ENCODE measurements at places on chromosomes 3 and 15.

- H3K27ac ChIP-seq = no peak overlapping the region
- peaks cover 6% of the 10 kb centered on the region for H3K36me3 ChIP-seq
- DNase-seq = no peak
- no peaks in the 10 kb centered on the region for H3K27me3 ChIP-seq
- H3K4me3 ChIP-seq = no peak overlapping the region
- H3K4me1 ChIP-seq = no peaks in the 10 kb centered on the region
Measured at GRCh38 chr15:67161881-67162280, 92.6 kb downstream of the AAGAB start.

DNA sequence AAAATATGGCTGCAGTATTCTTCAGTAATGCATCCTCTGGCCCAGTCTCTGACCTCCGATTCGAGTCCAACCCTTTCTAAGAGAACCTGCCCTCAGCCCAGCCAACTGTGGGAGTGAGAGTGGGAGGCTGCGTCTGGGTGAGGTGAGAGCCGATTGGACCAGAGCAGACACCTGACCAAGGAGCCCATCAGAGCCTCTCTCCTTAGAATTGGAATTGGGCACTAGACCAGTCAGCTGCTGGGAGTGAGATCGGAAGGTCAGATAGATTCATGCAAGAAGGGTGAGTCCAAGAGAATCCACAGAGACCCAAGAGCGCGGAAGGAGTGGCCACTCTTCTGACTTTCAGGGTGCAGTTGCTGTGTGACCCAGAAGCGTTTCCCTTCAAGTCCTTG, 10.2 kb downstream of the RASL12 start:
- no peak overlapping the region for H3K4me3 ChIP-seq
- no peak overlapping the region for H3K27ac ChIP-seq
- no peak for DNase-seq
- no peaks in the 10 kb centered on the region for H3K36me3 ChIP-seq
- no peaks in the 10 kb centered on the region for H3K4me1 ChIP-seq
- H3K27me3 ChIP-seq = no peaks in the 10 kb centered on the region

- H3K4me3 ChIP-seq = no peak overlapping the region
- no peaks in the 10 kb centered on the region for H3K36me3 ChIP-seq
- peaks cover 6% of the 10 kb centered on the region for H3K4me1 ChIP-seq
- no peaks in the 10 kb centered on the region for H3K27me3 ChIP-seq
- peak; percentile 90 for DNase-seq
- peak overlapping the region; percentile 94 for H3K27ac ChIP-seq
Measured at GRCh38 chr15:52102463-52102862, 10.1 kb downstream of the BCL2L10 start.

DNA sequence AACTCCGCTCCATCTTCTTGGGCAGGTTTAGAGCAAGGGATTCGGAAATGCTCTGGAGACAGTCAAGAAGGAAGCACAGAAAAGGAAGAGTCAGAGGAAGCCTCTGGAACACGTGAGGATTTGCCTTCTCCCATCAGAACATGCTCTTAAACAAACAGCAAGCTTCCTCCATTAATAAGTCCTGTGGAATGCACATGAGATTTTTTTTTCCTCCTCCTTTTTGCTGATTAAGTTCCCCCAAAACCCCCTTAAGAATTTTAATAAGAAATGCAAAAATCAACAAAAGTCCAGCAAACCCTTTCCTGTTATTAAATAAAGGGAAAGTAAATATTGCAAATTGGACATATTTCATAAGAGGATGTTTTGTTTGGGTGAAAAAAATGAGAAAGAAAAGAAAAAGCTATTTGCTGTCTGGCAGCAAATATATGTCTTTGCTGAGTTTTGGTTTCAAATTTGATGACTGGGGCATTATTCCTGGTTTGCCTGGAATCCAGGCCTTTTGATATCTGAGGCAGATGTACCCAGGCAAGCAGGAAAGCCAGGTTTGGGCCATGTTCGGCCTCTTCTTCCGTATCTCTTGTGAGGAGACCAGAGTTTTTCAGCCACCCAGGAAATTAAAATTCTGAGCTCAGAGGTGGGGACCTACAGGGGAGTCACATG, 7.9 kb upstream of the TSEN2 start:
- H3K36me3 ChIP-seq = no peaks in the 10 kb centered on the region
- peaks cover 15% of the 10 kb centered on the region for H3K4me1 ChIP-seq
- no peak overlapping the region for H3K4me3 ChIP-seq
- H3K27me3 ChIP-seq = no peaks in the 10 kb centered on the region
- H3K27ac ChIP-seq = peak overlapping the region; percentile 20
- DNase-seq = peak; percentile 71

DNA sequence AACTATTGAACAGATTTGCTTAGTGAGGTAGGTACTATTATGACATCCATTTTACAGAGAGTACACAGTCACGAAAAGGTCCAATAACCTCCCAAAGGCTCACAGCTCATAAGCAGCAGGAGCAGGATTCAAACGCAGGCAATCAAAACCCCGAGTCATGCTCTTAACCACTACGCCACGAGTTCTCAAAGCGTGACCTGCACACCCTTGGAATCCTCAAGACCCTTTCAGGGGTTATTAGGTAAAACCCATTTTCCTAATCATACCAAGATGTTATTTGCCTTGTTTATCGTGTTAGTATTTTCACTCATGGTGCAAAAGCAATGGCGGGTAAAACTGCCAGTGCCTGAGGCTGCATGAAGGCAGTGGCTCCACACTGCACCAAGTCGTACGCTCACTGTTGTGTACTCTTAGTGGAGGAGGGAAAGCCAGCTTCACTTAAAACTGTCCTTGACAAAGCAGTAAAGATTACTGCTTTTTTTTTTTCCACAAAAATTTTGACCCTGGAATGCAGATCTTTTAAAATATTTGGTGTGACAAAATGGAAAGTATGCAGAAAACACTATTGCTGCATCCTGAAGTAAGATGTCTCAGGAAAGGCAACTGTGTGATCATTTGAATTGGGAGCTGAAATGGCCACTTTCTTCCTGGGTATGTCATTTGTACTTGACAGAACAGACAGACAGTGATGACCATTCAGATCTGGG, 96.1 kb downstream of the IGF2BP2 start:
- peak; percentile 74 for DNase-seq
- H3K4me1 ChIP-seq = peaks cover 81% of the 10 kb centered on the region
- H3K36me3 ChIP-seq = no peaks in the 10 kb centered on the region
- H3K27ac ChIP-seq = peak overlapping the region; percentile 81

GRCh38 chr3:87742250-87742649, 316.6 kb downstream of the CGGBP1 start:
- H3K4me1 ChIP-seq = no peaks in the 10 kb centered on the region
- H3K4me3 ChIP-seq = no peak overlapping the region
- no peaks in the 10 kb centered on the region for H3K27me3 ChIP-seq

DNA sequence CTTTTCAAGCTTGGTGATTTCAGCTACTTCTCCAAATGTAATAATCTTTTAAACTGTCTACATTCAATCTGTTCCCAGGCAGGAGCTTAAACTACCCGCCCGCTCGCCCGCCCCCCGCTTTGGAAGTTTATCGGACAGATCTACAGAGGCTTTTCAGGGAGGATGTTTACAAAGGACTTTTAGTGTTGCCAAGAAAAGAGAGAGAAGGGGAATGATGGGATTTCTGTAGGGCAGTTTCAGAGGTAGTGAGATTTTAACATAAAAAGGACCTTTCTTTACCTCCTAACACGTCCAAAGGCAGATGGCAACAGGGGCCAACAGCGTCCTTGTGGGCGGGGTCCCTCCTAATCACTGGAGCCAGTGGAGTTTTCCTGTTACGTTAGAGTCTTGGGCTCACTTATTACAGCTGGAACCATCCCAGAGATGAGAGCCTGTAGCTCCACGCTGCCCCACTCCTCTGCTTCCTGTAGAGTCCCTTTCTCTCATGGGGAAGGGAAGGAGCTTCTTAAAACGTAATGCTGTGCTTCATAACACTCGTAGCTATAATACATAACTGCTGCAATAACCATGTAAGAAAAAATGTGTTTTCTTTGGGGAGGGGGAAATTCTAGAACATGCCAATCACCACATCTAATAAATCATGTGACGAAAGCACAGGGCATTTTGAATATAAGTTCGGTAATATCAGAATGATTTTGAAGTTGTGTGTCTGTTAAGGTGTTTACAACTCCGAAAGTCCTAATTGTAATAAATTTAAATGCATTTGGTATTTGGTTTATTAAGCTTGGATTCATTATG, 30.9 kb downstream of the HES1 start:
- DNase-seq = peak; percentile 7
- no peak overlapping the region for H3K4me3 ChIP-seq
- peaks cover 67% of the 10 kb centered on the region for H3K27me3 ChIP-seq
- H3K4me1 ChIP-seq = no peaks in the 10 kb centered on the region
- no peaks in the 10 kb centered on the region for H3K36me3 ChIP-seq
- H3K27ac ChIP-seq = no peak overlapping the region

DNA sequence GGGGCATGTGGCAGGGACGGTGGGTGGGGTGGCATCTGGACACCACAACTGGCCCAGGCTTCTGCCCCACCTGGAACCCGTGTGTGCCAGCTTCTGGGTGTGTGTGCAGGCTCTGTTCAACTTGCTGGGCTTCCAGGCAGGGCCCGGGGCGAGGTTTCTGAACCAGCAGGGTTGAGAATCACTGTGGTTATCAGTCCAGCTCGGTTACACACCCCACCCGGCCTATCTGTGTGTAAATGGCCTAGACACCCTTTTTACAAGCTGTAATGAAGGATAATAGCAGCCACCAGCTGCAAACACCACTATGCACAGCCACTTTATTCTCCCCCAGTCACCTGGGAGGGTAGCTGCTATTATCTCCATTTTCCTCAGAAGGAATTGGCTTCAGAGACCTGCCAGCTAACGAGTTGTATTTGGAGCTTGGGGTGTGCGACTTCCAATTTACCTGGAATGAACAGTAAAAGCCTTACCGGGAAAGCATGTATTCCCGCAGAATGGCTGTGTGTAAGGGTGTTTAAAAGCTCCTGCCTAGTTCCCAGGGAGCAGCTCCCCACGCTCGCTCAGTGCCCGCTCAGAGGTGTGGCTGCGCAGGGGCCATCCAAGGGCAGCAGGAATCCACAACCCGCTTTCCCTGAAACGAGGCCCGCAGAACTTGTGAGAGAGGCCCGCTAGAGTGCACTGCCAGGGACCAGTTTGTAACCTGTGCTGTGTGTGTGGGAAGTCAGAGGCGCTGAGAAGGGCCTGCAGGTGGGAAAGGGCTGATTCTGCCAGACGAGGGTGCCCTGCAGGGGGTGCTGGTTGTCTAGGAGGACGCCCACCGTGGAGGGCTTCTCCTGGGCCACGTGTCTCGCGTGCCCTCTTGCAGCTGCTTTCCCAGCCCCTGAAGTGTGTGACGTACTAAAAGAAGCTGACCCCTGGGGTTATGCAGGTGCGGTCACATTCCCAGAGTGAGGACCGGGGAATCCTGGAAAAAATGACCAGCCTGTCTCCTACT, 83.5 kb downstream of the C3orf70 start:
- no peaks in the 10 kb centered on the region for H3K27me3 ChIP-seq
- H3K4me3 ChIP-seq = no peak overlapping the region
- no peak for DNase-seq
- no peaks in the 10 kb centered on the region for H3K4me1 ChIP-seq

DNA sequence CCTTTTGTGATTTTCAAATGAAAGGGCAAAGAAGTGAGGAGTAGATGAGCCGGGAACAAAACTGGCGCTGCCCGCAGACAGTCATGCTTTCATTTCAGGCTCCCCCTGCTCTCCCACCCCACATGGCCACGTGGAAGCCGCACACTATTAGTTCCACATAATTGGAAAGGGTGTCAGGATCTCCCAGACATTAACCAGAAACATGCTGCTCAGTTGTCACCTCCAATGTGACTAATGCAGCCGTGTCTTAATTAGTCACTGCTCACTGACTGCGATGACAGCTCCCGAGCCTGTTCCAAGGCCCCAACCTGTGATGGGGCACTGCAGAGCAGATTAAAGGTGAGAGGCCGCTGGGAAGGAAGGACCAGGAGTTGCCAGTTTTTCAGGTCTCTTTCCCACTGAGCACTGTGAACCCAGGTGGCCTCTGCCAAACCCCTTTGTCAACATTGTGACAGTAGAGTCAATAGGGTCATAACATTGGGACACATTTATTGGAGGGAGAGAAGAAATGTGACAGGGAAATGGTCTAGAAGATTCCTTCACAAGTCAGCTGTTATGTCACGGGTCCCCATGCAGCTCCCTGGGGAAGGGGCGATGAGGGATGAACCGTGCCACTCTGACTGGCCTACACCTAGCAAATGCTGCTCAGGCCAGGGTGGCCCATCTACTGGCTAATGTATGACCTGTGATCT, 38.6 kb upstream of the SFMBT1 start:
- H3K4me3 ChIP-seq = no peak overlapping the region
- peak overlapping the region; percentile 38 for H3K27ac ChIP-seq
- no peaks in the 10 kb centered on the region for H3K27me3 ChIP-seq
- no peaks in the 10 kb centered on the region for H3K36me3 ChIP-seq
- peak; percentile 47 for DNase-seq
- H3K4me1 ChIP-seq = peaks cover 14% of the 10 kb centered on the region

DNA sequence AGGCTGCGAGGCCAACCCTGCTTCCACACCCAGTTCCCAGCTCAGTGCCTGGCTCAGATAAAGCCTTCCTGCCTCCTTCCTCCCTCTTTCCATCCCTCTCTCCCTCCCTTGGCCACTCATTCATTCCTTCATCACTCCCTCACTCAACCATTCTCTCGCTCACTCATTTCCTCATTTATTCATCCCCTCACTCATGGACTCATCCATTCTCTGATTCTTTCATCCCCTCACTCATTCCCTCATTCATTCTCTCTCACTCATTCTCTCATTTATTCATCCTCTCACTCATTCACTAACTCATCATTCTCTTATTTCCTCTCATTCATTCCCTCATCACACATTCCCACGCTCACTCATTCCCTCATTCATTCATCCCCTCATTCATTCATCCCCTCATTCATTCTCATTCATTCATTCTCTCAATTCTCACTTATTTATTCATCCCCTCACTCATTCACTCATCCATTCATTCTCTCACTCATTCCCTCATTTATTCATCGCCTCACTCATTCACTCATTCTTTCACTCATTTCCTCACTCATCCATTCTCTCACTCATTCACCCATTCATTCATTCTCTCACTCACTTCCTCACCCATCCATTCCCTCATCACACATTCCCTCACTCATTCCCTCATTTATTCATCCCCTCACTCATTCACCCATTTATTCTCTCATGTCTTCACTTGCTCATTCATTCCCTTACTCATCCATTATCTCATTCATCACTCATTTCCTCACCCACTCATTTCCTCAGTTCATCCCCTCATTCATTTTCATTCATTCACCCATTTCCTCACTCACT, 13.2 kb downstream of the ABTB1 start:
- H3K36me3 ChIP-seq = no peaks in the 10 kb centered on the region
- H3K4me3 ChIP-seq = no peak overlapping the region
- H3K4me1 ChIP-seq = peaks cover 32% of the 10 kb centered on the region
- no peak overlapping the region for H3K27ac ChIP-seq
- DNase-seq = no peak
- H3K27me3 ChIP-seq = no peaks in the 10 kb centered on the region

All from GM23248 (cell line).